ENCODE measurements at places on chromosomes 5 and 9.

DNA sequence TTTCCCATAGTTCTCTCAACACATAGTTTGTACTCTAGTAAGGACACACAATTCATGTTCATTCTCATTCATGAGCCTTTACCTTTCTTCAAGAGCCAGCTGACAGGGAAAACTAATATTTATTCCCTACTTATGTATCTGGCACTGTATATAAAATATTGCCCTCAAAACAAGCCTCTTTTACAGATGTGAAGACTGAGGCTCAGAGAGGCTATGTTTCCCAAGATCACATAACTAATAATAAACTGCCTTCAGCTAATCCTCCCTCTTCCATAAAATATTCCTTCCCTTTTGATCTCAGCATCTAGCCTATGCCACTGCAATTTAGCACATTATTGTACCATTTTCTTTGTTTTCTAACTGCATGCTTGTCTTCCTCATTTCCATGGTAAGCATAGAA, 18.2 kb downstream of the ALDOB start:
- no peak for DNase-seq

- no peak for DNase-seq
Measured at GRCh38 chr5:111954516-111955395, 197.8 kb upstream of the NREP start.

- no peak for DNase-seq
Measured at GRCh38 chr9:109972026-109972882, 192.3 kb downstream of the PALM2AKAP2 start.

DNA sequence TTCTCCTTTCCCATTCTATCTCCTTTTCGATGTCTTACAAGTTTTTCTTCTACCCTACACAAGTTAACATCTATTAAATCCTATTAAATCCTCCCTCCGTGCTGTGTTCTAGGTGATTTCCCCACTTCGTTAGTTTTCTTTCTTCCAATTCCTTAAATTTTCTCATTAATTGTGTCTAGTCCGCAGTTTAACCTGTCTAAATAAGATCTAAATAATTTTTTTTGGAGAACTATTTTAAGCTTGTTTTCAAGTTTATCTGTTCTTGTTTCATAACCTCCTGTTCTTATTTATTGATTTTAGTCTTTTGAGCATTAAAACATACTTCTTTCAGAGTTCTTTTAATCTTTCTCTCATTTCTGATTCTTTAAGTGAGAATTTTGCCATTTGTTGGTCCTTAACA, 109.3 kb downstream of the UHRF2 start:
- DNase-seq, result no peak

DNA sequence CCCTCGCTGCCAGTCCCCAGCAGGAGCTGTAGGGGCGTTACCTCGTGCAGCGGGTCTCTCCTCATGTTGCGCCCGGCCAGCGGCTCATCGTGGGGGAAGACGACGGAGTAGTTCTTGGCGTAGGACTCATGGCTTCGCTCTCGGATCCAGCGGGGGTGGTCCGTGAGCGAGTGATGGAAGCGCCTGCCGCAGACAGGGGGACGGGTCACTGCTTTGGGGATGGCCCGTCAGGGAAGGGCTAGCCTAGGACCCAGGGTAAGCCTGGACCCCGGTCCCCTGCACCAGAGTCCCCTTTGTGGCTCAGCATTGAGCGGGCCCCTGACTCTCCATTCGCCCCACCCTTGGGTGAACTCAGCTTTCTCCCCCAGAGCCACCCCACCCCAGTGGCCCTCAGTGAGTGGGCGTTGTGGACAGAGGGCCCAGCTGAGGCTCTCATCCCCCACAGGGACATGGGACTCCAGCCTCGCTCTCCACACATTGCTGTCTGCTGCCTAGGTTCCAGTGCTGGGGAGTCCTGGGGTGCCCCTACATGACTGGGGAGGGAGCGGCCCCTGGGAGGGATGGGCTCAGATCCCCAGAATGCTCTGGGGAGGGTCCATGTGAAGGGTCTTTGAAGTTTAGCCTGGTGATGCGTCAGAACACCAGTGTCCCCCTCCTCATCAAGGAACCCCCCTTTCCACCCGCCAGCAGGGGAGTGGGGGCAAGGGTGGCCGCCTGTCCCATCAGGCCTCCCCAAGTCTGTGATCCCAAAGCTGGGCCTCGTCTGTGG, 29.7 kb downstream of the SARDH start:
- DNase-seq, result no peak

- no peak for DNase-seq
Measured at GRCh38 chr9:87854580-87854955, 28.1 kb upstream of the SPATA31E1 start.

DNA sequence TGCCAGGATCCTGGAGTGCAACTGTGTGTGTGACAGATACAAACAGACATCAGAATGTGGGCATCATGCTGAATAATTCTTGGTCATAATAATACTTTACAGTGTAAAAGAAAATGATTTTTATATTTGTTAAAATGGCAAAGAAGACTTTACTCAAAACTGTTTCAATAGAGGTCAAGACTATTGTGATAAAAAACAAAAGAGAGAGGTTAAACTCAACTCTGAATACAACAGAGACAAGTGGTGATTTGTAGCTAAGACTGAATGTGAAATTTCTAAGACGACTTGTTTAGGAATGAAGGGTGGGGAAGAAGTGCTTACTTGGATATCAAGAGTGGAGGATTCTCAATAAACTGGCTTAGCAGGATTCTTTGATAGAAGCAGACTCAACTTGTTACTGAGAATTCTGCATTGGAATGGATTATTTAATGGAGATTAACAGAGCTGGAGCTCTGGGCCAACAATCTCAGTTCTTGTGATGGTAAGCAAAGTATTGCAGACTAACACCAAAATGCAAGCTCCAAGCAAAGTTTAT, 457.4 kb upstream of the CDH18 start:
- no peak for DNase-seq

- DNase-seq, result no peak
Measured at GRCh38 chr5:80874162-80874561, 86.0 kb upstream of the RASGRF2 start.

DNA sequence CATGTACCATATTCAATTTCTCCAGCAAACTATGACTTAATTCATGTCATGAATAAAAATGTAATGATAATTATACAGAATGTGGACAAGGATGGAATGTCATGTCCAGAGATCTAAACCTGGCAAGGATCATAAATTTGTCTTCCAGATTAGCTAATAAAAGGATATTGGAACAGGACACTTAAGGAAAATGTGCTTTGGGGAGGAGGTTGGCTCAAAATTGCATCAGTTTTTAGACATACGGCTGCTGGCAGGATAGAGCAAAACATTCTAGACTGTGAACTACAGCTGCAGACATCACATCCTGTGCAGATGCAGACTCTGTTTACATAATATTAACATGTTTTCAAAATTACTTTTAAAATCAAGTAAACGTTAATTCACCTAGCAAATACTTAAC, 248.4 kb downstream of the TLR4 start:
- no peak for DNase-seq

GRCh38 chr9:36858805-36859375, 175.2 kb downstream of the PAX5 start:
- DNase-seq, result no peak

GRCh38 chr9:131754846-131755245, 15.0 kb upstream of the RAPGEF1 start:
- DNase-seq, result no peak

DNA sequence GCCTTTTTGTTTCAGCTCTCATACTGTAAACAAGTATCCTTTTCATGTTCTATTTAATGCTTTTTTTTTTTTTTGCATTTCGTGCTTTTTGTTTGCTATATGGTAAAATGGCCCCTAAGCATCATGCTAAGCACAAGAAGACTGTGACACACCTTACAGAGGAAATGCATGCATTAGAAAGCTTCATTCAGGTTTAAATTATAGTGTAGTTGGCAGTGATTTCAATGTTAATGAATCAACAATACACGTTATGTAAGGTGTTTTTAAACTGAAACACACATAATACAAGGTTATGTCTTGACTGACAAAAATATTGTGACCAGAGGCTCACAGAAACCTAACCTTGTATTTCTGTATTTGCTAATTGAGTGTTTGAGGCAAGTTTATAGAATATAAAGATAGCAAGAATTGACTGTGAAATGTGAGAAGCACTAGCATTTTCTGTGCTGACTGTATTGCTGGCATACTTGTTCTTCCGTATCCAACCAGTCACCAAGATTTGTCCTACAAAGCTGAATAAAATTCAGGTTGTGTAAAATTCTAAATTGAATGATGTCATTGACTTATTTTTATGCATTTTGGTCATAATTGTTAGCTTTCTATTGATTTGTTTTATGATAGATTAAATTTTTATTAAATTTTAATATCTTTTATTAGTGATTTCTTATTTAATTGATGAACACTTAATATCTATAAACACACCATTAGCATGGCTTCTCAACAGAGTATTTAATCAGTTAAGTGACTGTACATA, 4.1 kb downstream of the CFAP95 start:
- no peak for DNase-seq

DNA sequence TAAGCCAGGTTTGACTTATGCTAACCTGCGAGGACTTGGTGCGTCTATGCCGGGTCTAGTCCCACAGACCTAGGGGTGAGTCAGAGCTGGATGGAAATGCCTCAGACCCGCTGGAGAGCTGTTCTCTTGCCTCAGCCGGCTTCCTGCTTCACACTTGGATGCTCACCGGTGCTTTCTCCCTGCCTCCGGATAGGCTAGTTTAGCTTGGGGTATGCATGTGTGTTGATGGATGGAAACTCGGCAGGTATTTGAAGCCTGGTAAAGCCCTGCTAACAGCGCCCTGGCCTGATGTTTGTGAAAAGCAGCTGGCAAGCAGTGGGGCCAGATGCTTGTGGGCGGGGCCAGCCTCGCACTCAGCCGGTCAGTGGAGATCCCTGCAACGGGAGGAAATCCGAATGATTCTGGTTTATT, 29.3 kb downstream of the PRRC2B start:
- peak; percentile 39 for DNase-seq

GRCh38 chr9:100011062-100011681, 87.6 kb downstream of the ERP44 start:
- peak; percentile 86 for DNase-seq

DNA sequence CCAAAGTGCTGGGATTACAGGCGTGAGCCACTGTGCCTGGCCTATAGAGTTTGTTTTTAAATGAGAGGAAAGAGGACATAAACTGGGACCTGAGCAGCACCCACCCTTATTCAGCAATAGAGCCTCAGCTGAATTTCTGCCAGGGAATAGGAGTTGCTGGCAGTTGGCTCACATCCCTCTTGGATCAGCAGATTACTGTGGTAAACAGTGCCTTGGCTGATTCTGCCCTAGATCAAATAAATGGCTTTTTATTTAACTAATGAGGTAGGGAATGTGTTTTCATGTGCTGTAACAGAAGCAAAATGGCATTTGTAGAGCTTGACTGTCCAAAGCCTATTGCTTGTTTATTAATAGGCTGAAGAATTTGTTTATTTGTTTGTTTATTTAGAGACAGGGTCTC, 2.1 kb downstream of the ARHGEF37 start:
- DNase-seq, result no peak

DNA sequence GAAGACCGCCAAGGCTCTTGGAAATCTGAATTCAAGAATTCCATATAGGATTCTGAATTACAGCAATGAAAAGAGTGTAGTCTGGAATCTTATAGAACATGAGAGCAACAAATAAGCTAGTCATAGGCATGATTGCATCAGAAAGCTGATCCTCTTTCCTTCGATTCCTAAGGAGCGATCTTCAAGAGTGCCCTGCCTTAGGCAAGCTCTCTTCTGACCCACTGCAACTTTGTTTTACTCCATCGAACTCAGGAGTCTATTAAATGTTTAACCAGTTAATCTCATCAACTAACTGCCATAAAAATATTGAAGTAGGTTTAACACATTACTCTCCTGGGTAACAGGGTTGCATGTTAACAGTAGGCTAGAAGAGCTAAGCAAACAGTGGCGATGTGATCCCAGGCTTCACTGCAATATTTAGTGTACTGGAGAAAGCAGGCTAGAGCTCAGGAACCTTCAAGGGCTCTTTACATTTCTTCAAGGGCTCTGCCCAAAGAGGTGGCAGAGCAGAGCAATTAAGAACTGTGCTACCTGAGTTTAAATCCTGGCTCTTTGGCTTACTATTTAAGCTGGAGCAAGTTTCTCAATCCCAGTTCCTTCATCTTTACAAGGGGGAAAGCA, 146.3 kb downstream of the RORB start:
- no peak for DNase-seq

DNA sequence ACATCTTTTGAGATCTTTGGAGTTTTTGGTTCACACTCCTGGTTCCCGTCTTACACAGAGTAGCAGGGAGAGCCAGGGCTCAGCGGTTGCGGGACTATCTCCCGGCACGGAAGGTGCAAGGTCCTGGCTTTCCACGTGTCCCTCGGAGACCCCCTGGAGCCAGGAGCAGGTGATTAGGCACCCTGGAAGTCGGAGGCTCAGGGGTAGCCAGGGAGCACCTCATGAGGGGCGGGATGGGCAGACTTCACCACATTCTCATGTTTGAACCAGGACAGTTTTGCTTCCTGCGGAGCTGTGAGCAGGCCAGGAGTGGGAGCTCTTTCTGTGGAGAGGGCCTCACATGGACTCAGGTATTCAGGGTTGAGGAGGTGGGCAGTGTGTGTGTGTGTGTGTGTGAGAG, 273.7 kb upstream of the IRX1 start:
- DNase-seq, result no peak

DNA sequence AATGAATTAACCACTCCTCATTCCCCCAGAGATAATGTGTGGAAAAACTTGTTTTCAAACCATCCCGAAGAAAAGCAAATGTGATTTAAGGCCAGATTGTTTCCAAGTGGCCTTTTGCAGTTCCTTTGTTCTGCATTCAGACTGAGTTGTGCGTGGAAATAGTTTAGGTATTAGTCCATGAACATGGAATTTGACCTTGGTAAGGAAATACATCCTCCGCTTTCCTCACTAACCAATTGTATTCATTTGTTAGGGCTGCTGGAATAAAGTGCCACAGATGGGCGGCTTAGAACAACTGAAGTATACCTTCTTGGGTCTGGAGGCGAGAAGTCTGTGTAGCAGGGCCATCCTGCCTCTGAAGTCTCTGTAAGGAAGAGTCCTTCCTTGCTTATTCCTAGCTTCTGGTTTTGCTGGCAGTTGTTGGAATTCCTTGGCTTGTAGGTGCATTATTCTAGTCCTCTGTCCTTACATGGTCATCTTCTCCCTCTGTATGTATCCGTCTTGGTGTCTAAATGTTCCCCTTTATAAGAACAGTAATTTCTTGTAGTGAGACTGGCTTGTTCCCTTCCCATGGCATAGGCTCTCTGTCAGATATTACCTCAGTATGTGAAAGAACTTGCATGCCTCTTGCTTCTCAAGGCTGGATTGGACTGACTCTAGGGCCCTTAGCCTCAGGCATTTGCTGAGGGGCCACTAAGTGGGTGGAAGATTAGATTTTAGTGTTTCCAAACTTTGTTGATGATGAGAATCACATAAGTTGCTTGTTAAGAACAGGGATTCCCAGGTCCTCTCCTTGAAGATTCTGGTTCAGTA, 53.9 kb downstream of the RAI14 start:
- DNase-seq, result no peak

- no peak for DNase-seq
Measured at GRCh38 chr5:139210585-139210984, 12.4 kb upstream of the SIL1 start.
